Occipital lobe (tissue), 3 donors: ENCODE measurements at places on chromosomes 2 and 18. TPM values are rescaled to one million over a fixed set of nuclear protein-coding genes. Genes with fewer than 3 reads are reported as not detected.
A peak's percentile ranks its signal among the peaks of the same experiment; 100 is the strongest.

DNA sequence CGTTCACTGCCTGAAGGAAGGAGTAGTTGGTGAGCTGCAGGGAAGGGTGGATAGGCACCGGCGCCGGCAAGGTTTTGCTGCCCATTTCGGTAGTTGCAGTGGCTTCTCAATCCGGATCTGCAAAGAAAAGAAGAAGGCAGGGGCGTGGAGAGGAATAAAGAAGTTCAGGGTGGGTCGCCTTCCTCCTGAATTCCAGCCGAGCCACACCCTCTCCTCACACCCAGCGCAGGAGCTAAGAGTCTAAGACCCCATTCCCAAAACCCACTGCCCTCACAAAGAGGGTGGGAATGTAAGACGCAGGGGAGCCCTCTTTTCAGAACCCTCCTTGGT lies 4.7 kb downstream of the OSR1 start:
- DNase-seq, result no peak

- no peak for DNase-seq
Observed at GRCh38 chr2:126886916-126887280, 11.8 kb upstream of the TEX51 start.

AOX1 gene
- 0.94 TPM for total RNA-seq

DNA sequence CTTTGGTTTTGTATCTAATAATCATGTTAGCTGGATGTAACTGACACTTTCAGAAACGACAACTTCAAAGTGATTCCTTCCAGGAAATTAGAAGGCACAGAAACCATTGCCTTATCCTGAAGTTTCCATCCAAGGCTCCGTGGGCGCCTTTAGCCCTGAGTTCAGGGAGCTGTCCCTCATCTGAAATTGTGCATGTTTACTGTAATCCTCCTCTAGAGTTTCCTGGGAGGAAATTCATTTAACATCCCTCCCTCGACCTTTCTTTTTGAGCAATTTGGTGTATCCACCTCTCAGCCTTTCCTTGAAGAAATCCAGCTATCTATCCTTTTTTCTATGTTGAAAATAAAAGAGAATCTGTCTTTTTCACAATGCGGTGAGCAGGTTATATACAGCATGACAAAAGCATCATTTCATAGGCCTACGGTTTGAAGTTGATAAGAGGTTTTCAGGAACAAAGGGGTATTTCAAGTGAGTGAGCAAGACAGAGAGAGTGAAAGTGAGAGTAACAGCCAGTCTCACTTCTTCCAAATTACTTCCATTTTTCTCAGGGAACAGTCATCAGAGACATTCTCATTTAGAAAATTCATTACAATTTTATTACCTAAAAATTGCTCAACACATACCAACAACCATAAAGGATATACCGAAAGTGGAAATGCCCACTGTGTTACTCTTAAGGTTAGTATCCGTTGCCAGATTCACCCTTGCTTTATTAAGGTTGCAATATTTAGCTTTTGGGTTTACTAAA lies 167.3 kb downstream of the MREG start:
- DNase-seq, result no peak

DNA sequence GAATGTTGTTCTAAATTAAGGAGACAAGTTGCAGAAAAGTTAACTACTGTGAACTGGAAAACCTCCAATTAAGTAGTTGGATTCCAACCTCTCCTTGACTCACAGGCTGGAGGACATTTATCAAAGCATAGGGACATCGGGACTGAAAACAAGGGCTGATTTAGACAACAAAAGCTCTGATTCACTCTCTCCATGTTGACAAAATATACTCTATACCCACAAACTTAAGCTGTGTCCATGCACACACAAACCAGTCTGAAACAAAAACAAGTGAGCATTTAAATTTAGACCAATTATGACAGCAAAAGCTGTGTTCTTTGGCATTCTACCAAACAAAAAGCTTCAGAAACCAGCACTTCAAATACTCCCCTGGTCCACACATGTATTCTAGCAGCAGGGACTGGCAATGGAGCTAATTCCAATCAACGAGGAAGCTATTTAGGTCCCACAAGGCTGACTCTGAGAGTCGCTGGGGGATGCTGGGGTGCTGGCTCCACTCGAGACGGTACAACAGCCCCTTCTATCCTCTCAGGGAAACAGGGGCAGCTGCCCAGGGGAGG lies 71.4 kb downstream of the NXPH2 start:
- DNase-seq, result no peak

DNA sequence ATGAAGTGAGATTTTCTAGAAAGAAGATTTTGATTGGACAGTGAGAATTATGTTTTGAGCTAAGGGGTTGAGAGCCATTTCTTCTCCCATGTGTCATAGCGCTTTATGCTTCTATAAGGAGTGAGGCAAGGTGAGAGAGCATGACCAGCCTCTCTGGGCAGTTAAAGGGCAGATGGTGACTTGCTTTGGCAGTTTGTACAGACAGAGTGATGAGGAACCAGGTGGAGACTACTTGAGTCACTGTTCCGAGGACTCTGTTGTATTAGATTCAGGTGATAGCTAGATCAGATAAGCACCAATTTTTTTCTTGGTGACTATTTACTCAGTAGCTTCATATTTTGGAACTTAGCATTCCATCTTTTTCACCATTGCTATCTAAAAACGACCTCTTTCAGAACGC lies 4.5 kb downstream of the CRIM1 start:
- no peak for DNase-seq

DNA sequence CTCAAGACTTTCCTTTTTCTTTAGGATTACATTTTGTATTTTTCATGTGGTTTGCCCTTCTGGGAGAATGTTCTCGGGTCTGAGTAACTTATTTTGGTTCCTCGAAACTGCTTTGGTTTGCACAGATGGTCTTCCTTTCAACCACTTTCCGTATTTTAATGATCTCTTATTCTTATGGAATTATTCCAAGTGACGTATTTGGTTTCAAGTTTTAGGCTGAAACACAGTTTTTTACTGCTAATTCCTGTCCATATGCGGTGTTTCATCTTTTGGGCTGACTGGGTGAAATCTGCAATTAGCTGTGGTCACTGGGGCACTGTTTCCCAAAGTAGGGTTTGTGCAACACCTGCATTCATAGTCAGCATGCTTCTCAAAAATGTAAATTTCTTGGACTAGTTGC lies 122.7 kb downstream of the CAPN13 start:
- no peak for DNase-seq

- DNase-seq, result no peak
Observed at GRCh38 chr2:48755473-48755872, at the start of gene LHCGR. Gene LHCGR (minus strand): TSS chr2:48755724. CDS start chr2:48755671, 53 bp downstream.

- DNase-seq, result peak; percentile 25
Observed at GRCh38 chr2:85132834-85133637, at the start of gene TCF7L1. Gene TCF7L1 (plus strand): TSS chr2:85133392. CDS start chr2:85133685, 293 bp downstream.

ASPRV1 gene
- total RNA-seq, result 2.8 TPM

PRR30 gene
- total RNA-seq, result not detected

- no peak for DNase-seq
Observed at GRCh38 chr2:609881-610280, 67.3 kb downstream of the TMEM18 start.

SCG2 gene
- total RNA-seq, result 52.9 TPM

DNA sequence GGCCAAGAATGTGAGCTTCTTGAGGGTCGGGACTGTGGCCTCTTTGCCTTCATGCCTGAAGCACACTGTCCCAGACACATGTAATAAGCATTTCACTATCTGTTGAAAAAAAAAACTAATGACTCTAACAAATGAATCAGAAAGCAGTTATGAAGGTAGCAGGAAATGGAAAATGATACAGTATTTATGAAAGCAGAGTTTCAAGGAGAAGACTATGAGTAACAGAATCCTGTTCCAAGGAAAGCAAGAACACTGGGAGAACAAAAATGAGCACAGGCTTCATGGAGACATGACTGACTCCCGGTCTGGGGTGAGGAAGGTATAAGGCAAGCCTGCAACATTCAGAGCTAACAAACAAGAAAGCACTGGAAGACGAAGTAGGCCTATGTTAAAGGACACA lies 190.8 kb downstream of the RNF152 start:
- DNase-seq, result no peak

DNA sequence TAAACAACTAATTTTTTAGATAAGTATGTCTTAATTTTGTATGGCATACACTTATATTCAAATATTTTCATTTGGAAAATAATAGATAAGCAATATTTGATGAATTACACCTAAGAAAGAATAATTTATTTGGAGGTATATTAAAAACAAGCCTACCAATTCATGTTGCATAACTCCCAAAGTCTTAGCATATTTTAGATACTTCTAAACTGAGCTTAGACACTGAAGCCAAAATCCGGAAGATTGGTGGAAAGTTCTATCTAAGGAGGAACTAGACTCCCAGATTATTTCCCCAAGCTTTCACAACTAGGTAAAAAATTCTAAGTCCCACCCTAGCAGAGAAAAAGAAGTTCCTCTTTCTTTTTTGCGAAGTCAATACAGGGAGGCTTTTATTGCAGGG lies 221.0 kb upstream of the MMADHC start:
- DNase-seq, result no peak

ECEL1 gene
- total RNA-seq, result 1.2 TPM

GRCh38 chr18:4906856-4907255 lies 290.2 kb downstream of the AKAIN1 start:
- no peak for DNase-seq

DNA sequence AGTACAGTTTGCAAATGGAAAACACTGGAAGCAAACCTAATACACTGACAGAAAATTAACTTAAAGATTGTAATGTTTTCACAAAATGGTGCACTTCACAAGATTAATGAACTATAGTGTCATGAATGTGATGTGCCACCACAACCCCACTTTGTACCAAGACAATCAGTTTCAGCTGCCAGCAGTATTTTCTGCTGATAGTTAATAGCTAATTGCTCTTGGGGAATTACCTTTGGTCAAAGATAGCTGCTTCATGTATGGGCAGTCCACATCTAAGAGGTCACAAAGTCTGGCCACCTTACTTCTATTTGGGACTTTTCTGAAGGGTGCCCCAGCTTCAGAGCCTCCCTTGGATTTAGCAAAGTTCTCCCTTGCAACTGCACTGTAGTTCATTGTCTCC lies 254.0 kb downstream of the CALCRL start:
- DNase-seq, result no peak

GRCh38 chr18:61545281-61546245 lies 212.3 kb downstream of the CDH20 start:
- DNase-seq, result no peak

GRCh38 chr18:4203568-4204437 lies 251.3 kb downstream of the DLGAP1 start:
- DNase-seq, result no peak

RGPD8 gene
- total RNA-seq, result 39.3 TPM

RAB6C gene
- total RNA-seq, result 0.78 TPM

DNA sequence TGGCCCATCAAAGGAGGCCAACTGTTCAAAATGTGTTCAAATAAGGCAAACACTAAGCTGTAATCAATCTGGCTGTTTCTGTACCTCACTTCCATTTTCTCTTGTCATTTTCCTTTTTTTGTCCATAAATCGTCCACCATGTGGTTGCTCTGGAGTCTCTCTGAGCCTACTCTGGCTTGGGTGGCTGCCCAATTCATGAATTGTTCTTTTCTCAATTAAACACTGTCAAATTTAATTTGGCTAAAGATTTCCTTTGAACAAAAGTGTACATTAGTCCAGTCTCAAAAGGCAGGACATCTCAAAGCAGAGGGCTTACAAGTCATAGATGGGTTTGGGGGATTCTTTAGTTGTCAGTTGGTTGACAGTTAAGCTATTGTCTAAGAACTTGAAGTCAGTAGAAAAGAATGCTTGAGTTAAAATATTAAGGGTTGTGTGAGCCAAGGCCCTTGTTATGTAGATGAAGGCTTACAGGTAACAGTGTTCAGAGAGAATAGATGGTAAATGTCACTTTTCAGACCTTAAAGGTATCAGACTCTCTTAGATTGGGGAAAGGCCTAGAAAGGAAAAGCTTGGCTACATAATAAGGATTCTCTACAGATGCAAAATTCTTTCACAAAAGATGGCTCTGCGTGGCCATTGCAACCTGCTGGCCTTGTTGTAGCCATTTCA lies 831.2 kb upstream of the CDH2 start:
- DNase-seq, result no peak

EML4 gene
- total RNA-seq, result 41.6 TPM

DNA sequence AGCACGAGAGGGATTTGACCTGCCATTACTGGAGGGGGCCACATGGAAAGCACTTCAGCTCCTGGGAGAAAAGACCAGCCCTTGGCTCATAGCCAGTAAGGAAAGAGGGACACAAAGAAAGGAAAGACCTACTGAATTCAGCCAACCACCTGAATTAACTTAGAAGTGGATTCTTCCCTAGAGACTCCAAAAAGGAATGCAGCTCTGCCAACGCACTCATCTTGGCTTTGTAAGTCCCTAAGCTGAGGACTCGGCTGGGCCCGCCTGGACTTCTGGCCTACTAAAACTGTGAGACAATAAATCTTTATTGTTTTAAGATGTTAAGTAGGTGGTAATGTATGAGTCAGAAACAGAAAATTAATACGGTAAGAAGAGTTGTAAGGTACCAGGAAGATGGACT lies 11.5 kb downstream of the ATF2 start:
- DNase-seq, result no peak
